HL-60 (cell line): ENCODE measurements at places on chromosomes 5 and 9.

DNA sequence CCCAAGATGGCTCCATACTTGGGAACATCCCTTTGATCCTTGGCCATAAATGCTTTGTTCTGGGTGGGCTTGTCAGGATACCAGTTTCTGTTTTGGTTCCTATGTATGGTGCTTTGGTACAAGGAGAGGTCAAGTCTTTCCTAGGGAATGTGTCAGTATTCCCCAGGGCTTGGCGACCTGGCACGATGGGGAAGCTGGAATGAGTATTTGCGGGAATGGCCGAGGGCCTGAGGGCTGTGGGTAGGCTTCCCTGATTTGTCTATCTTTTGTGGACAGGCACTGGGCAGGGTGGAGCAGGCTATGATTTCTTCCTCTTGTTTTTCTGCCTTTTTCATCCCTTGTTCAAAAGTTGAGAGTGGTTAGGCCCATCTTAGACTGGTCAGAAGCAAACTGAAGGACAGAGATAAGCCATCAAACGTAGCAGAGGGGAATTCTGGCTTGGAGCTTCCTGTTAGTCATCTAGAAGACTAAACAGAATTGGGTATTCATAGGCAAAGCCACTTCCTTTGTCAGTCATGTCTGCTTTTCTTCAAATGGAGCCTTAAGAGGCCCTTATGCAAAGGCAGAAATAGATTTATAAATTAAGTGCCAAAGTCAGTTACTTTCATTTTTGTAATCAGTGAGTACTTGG, 13.7 kb downstream of the DOCK2 start:
- DNase-seq = no peak

GRCh38 chr5:4781299-4781698, 358.8 kb upstream of the ADAMTS16 start:
- no peak for DNase-seq

DNA sequence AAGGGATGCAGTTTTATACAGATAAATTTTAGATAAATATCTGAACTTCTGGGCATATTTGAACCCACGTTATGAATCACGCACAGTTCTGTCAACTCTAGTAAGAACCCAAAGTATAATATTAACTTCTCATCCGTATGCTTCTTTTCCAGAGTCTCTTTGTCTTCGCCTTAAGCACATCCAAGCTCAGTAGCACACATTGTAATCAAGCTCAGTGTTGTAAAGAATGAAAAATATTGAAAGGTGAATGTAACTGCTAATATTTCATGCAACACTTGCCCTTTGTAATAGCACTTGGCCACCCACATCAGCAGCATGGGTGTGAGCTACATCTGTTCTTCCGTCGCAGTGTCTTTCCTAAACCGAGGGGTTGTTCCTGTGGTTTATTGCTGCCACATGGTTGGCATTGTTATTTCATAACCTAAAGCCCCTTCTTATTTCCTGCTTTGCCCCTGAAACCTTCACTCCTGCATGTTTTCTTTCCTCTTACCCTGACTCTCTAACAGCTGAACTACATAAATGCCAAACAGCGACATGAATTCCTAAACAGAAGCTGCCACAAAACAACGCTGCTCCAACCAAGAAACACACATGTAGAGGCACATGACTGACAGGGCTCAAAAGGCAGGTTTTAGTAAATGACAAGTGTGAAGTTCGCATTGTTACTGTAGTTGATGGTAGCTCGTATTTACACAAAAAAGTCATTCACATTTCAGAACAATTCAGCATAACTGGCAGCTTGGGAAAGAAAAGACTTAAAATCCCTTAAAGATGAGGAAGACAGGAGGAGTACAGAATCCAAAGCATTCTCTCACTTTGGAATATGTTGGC, 190.1 kb upstream of the MEF2C start:
- DNase-seq = no peak

DNA sequence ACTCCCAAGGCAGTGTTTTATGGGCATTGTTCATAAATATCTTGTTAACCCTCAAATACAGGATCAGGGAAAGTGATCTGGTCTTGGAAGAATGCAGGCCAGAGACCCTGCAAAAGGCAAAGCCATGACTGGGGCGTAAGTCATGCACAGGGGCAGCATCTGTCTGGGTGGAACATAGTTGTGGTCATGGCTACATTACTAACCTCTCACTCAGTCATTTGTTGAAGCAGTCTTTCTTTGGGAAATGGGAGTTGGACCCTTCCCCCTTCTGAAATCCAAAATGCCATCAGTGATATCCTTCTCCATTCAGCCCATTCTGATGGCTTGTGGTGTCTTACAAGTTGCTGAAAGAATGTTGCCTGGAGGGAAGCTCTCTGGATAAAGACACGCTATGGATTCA, 68.1 kb downstream of the GDNF start:
- no peak for DNase-seq

GRCh38 chr5:50711280-50711679, 44.8 kb downstream of the PARP8 start:
- peak; percentile 68 for DNase-seq

DNA sequence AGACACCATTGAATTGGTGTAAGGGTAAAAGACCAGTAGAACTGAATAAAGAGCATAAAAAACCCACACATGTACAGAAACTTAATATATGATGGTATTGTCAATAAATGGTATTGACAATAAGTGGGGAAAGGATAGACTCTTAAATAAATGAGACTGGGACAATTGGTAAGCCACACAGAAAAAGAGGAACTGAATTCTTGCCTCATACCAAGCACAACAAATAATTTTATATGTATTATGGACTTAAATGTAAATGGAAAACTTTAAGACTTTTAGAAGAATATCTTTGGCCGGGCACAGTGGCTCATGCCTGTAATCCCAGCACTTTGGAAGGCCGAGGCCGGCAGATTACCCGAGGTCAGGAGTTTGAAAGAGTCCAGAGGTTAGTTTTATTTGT, 37.9 kb upstream of the PPP2CA start:
- no peak for DNase-seq

DNA sequence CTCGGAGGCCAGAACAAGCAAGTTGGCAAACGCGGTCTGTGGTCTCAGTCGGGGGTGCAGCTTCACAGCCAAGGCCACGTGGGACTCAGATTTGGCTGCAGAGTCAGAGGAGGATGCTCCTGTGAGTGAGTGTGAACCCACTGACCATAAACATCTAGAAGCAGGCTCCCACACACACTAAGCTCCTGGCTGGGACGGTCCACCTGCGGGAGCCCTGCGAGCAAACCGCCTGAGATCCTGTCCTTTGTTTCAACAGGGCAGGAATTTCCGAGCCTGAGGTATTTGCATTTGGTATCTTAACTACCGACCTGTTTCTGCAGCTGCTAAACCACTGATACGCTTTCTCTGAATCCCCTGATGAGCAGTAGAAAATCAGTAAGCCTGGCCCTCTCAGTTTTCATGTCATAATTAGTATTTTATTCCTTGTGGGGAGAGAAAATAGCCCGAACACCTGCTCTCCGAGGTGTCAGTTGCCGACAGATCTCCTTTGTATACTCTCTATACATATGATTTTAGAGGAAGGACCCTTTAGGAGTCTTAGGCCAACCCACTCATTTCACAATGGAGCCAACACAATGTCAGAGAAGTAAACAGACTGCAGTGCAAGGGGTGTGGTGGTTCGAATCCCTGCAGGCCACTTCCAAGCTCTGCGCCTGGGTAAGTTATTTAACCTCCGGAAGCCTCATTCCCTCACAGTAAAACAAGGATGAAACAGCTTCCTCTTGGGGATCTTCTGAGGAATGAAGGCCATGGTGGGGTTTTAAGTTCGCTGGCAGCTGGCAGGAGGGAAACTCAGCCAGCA, 40.9 kb upstream of the PWWP2A start:
- DNase-seq = no peak

- DNase-seq = no peak
Observed at GRCh38 chr5:11522796-11523195, 381.4 kb downstream of the CTNND2 start.

- no peak for DNase-seq
Observed at GRCh38 chr5:93577854-93578812, 2.9 kb downstream of the NR2F1-AS1 start.

- no peak for DNase-seq
Observed at GRCh38 chr9:134855900-134856377, 24.7 kb upstream of the FCN2 start.

DNA sequence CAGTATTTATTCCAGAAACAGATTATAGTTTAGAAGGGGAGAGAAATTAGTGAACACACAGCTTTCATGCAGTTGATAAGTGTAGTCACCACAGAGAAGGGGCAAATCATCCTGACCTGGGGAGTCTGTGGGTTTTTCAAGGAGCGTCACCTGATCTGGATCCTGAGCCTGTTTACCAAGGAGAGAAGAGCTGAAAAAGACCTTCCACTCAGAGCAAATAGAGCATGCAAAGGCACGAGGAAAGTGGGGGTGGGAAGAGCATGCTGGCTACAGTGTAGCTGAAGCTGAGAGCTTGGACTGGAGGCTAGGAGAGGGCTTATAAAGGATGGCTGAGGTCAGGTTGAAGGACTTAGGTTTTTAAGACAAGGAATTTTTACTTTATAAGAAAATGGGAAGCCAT, 30.4 kb downstream of the ACO1 start:
- DNase-seq = no peak

DNA sequence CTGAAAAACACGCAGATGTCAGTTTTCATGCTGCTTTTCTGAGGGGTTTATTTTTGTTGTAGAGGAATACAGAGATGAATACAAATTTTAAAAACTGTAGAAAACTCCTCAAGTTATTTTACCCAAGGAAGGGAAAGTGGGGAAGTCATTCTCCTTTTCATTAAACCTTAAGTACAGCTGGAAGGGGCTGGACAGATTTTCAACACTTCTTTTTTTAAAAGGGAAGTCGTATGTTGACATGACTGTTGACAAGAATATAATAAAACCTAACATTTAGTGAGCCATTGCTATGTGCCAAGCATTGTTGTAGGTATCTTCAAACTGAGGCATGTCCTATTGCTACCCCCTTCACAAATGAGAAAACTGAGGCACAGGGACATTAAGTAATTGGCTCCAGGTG, 235.7 kb upstream of the ELL2 start:
- DNase-seq = no peak

- DNase-seq = no peak
Observed at GRCh38 chr5:106639488-106639887, 1031.2 kb downstream of the EFNA5 start.

DNA sequence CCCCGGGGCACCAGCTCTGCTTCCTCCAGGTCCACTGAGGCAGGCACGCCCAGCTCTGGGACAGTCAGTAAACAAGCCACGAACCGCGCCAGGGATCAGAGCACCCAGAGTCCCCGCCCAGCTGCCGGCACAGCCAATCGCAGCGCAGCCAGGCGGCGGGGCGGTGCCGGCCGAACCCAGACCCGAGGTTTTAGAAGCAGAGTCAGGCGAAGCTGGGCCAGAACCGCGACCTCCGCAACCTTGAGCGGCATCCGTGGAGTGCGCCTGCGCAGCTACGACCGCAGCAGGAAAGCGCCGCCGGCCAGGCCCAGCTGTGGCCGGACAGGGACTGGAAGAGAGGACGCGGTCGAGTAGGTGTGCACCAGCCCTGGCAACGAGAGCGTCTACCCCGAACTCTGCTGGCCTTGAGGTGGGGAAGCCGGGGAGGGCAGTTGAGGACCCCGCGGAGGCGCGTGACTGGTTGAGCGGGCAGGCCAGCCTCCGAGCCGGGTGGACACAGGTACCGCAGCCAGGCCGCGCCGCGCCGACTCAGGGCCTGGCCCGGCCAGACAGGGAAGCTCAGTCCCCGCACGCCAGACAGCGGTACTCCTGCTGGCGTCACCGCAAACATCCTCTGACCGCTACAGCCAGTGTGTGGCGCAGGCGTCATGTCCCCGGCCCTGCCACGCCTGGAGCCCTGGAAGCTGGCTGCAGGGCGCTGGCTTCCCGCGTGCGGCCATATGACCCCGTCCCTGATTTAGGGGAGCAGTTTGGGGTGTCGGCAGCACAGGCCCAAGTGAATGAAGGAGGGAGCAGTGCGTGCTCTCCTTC, at the start of gene CTSL:
TSS of gene CTSL (plus strand) at position 220 of the 810 bp plus-strand sequence. CDS start 1,485 bp downstream, outside the sequence.
- peak; percentile 51 for DNase-seq
